ENCODE measurements at places on chromosomes 16 and 17. TPM values are rescaled to one million over a fixed set of nuclear protein-coding genes. Genes with fewer than 3 reads are reported as not detected.

ZNF423 gene
- 15.8 TPM for total RNA-seq

DNA sequence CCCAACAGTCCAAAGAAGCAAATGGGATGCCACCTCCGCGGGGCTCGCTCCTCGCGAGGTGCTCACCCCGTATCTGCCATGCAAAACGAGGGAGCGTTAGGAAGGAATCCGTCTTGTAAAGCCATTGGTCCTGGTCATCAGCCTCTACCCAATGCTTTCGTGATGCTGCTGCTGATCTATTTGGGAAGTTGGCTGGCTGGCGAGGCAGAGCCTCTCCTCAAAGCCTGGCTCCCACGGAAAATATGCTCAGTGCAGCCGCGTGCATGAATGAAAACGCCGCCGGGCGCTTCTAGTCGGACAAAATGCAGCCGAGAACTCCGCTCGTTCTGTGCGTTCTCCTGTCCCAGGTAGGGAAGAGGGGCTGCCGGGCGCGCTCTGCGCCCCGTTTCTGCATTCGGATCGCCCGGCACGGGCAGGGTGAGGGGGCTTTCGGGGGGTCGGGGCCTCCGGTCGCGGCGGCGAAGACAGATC, at the start of gene CDH13:
TSS of gene CDH13 (plus strand) at position 179 of the 471 bp plus-strand sequence.
- peak; percentile 69 for DNase-seq

GRCh38 chr17:80952291-80952690, 39.4 kb upstream of the CHMP6 start:
- DNase-seq, result no peak

- DNase-seq, result no peak
Measured at GRCh38 chr16:1432388-1433262, 1.7 kb downstream of the PERCC1 start.

DNA sequence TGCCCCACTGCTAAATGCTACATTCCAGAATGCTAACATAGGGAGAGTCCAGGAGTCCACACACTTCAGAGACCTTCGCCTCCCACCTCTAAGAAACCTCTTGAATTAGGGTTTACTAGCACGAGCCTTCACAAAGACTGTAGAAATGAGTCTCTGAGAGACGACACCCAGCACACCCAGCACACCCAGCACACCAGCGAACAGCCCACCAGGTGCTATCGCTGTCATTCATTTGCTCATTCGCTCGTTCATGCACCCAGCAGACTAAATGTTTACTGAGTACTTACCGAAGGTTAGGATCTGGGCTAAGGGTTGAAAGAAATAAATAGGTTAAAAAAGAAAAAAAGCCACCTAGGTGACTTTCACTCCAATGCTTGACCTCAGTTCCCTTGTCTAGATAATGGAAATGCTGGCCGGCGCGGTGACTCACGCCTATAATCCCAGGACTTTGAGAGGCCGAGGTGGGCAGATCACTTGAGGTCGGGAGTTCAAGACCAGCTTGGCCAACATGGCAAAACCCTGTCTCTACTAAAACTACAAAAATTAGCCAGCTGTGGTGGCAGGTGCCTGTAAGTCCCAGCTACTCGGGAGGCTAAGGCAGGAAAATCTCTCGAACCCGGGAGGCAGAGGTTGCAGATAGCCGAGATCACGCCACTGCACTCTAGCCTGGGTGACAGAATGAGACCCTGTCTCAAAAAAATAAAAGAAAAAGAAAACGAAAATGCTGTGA, 100.8 kb downstream of the ADCY9 start:
- DNase-seq, result no peak

DNA sequence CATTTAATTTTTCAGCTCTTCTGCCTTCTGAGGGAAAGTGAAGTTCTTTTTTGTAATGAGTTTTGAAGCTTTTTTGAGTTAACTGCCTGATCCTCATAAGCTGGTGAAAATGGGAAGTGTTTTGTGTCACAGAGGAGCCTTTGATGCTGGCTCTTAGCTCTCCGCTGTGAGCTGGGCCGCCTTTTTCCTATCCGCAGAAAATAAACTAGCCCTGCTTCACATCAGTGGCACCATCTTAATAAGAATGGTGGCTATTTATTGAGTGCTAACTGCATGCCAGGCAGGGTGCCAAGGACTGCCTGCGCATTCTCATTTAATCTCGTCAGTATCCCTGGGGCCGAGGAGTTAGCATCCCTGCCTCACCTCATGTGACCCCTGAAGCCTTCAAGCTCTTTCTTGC, 309.0 kb downstream of the CPPED1 start:
- no peak for DNase-seq

- peak; percentile 93 for DNase-seq
Measured at GRCh38 chr16:67470359-67470758, 10.6 kb downstream of the ATP6V0D1 start.

DNA sequence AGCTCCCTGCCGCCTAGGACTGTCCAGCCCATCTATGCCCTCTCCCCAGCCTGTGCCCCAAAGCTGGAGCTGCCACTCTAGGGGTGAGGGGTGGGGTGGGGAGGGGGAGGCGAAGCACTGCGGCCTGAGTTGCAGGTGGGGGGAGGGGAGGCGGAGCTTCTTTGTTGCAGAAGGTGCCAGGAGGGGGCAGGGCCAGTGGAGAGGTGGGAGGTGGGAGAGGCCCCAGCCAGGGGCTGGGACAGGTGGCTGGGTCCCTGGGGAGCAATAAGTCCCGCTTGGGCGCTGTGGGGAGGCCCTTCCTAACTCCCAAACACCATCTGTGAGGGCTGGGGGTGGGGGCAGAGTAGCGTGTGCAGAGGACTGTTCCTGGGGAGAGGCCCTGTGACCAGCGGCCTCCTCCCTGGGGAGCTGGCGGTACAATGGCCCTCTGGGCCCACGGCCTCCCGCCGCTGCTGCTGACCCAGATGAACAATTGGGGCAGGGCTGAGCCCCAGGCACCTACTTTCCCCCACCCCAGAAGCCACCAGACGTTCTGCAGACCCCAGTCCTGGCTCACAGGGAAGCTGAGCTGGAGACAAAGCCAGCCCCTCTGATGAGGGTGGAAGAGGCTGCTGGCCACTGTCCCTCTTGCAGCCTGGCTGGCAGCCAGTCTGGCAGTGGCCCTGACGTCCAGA, 2.2 kb upstream of the NTN3 start:
- DNase-seq, result peak; percentile 61

GRCh38 chr16:68093816-68094613, 8.8 kb downstream of the NFATC3 start:
- no peak for DNase-seq

DNA sequence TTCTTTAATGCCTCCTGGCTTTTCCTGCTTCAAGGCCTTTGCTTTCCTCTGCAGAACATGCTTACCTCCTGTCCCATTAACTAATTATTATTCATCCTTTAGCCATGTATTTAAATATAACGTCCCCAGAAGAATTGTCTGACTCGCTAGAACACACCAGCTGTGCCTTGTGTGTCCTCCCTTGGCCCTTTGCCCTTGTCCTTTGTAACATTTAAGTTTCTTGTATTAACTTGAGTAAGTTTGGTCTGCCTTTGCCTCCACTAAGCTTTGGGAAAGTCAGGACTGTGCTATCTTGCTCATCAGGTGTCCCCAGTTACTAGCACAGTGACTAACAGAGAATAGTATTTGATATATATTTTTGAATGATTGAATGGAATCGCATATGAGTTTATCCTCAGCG, 29.6 kb upstream of the ABCA9 start:
- peak; percentile 47 for DNase-seq

Data from muscle of leg (tissue), 16 donors.